ENCODE measurements at places on chromosomes 2 and 18.
A peak's percentile ranks its signal among the peaks of the same experiment; 100 is the strongest.

- no peak for DNase-seq
Measured at GRCh38 chr2:84204995-84205394, 254.1 kb downstream of the SUCLG1 start.

DNA sequence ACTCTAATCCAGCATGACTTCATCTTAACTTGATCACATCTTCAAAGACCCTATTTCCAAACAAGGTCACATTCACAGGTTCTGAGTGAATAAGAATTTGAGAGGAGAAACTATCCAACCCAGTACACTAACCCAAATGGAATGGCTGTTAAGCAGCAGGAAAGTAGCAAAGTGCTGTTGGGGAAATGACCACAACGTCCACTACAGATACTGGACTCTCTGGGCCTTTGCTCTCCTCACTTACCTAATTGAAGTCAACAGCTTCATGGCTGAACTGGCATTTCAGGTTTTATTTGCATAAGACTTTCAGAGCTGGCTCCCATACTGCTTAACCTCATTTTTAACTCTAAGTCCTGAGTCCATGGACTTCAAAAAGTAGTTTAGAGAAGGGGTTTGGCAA lies 38.0 kb upstream of the ACVR2A start:
- DNase-seq = no peak

GRCh38 chr2:181991171-181991885 lies 5.7 kb downstream of the PPP1R1C start:
- no peak for DNase-seq

DNA sequence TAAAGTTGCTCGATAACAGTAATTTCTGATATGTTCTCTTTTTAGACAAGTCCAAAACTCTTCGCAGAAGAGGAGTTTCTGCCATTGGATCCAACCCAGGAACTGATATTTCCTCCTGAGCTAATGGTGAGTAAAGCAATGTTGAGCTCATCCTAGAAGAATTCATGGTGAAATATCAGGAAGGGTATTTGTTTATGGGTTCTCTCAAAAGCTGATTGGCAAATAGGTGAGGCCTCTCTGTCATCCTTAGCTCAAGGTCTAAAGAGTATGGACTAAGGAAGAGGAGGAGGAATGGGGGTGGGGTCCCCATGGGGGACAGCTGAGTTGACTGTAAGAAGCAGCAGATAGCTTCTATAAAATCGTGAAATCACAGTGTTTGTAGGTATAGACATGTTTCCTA lies 18.2 kb downstream of the AOX1 start:
- peak; percentile 64 for DNase-seq

DNA sequence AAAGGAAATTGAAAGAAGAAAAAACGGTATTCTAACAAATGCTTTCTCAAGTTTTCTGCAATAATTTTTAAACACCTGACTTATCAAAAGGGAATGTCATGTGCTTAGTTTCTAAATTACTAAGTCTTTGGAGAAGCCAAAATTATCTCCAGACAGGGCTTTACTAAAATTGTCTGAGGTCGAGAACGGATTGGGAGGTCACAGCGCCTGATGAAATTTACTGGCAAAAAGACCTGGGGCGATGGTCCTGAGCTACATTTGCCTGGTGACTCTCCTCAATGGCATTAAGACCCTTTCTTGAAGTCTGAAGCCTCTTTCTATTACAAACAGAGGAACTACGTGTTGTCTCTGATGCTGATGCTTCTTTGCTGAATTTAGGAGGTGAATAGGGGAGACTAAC lies 291.8 kb upstream of the SESTD1 start:
- DNase-seq = no peak

DNA sequence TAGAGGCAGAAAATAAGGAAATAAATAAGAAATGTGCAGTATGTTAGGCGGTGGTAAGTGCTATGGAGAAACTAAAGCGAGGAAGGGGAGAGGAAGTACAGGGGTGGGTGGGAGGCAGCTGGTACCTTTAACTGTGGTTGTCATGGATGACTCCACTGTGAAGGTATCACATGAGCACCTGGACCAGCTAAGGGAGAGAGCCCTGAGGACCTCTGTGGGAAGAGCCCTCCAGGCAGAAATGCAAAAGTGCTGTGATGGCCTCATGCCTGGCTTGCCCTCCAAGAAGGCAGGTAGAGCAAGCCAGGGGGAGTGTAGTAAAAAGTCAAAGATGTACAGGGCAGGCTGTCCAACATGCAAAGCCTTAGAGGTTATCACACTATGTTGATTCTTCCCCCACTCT lies 17.9 kb downstream of the LYPD6 start:
- DNase-seq = no peak

DNA sequence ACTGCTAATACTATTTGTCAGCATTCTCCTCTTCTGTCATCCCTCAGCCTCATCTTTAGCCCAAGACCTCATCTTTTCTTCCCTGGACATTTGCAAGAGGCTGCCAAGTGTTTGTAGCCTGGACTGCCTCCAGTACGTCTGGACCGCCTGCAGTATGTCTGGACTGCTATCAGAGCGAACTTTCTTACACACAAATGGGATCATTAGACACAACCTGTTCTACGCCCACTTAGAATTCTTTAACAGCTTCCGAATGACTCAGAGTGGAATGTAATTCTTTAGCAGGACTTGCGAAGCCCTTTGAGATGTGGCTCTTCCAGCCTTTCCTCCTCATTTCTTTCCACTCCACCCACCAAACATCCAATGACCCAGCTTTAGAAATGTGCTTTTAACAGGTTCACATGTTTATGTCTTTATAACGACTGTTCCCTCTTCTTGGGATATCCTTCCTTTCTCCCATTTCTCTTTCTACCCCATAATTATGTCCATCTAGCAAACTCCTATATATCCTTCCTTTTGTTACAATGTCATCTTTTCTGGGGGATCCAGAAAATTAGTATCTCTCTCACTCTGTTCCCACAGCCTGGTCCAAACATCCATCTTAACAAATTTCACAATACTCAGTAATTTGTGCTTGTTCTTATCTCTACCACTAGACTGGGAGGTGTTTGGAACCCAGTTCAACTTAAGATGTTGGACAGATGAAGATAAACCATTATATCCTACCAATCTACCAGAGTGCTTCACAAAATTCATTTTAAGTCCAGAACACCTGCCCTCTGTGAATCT lies 171.3 kb upstream of the PGAP1 start:
- peak; percentile 29 for DNase-seq

GRCh38 chr2:234518986-234519642 lies 22.2 kb upstream of the ARL4C start:
- no peak for DNase-seq

- no peak for DNase-seq
Measured at GRCh38 chr2:222268311-222268990, 30.3 kb downstream of the PAX3 start.

- DNase-seq = no peak
Measured at GRCh38 chr18:39344487-39344886, 1778.9 kb upstream of the CELF4 start.

DNA sequence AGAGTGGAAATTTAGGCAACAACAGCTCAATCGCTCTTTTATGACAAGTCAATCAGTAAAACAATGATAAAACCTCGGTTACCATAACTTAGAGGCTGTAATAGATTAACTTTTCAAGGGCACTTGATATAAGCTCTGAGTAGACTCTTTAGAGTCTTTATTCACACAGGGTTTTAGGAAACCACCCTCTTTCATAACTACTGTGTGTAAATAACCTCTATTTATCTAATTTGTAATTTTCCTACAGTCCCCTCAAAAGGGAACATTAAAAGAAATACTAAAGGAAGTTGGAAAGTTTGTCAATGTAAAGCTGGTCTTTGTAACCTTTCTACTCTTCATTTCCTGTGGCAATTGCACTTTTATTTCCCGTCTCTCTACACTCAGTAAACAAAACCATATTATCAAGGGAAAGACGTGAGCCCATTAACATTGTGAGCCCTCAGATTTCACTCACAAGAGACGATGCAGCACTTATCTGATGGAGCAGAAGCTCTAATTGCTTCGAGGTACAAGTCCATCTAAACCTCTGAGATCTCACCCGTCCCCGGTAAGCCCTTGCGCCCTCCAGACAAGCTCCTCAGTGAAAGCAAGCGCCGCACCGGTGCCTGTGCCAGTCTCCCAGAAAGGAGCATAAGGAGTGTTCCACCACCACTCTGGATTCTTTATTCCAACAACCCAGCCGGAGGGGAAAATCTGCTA lies 1.1 kb upstream of the HOXD1 start:
- no peak for DNase-seq

DNA sequence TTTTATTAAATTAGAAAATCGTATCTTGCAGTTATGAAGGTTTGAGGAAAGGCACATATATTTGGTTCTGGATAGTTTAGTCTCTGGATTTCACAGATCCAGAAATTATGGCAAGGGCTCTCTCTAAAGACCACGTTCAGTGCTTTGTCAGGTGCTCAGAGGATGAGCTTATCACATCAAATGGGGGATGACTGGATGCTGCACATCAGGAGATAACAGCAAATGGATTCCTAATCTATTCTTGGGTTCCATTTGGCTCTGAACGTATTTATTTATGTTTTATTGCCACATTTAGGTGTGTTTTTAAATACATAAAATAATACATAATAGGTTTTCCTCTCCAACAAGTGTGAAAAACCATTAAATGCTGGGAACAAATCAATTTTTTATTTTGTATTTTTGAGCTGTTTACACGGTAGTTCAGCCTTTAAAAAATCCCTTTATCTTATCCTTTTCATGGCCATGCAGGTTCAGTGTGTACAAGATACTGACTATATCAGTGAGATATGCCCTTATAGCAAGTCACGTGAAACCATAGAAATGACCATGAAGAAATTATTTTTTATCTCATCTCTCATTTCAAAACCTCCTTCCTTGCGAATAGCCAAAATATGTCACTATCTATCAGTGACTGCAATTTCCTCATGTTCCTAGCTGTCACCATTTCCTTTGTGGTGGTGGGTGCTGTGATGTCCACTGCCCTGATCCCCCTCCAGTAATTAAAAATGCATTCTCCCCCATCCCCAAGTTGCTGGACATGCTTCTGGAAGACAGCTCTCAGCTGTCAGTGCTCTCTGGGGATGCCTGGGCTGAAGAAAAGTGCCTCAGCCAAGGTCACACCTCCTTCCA lies 25.9 kb upstream of the CXCR4 start:
- DNase-seq = no peak

- DNase-seq = no peak
Measured at GRCh38 chr18:76554547-76555222, 59.6 kb upstream of the ZNF516 start.

GRCh38 chr2:9690252-9690651 lies 59.5 kb upstream of the YWHAQ start:
- peak; percentile 64 for DNase-seq

DNA sequence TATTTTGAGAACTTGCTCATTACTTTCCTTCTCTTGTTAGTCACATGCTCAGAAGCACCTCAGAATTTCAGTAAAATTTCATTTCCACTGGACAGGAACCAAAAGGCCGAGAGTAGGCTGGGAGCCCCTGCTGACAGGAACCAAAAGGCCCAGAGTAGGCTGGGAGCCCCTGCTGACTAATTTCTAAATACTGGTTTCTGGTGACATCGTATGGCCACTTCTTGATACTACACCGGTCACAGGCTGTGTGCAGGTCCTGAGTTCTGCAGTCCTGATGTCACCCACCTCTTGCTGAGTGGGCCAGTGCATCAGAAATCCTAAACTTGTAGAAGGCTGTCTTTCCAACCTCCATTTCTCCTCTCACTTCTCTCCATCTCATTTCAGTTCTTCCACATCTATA lies 17.7 kb upstream of the EN1 start:
- peak; percentile 65 for DNase-seq

DNA sequence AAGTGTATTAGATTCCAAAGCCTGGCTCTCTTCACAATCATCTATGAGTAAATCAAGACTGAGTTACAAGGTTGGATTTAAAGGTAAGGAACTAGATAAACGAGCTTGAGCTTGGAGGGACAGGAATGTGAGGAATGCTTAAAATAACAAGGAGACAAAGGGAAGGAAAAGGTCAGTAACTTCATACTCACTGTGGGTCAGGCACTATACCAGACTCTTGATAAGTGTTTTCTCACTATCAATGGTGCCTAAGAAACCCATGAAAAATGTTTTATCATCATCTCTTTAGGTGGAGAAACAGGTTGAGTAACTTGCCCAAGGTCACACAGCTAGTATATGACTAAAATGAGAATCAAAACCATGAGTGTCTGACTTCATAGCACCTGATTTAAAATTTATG lies 212.1 kb downstream of the CDH2 start:
- no peak for DNase-seq

DNA sequence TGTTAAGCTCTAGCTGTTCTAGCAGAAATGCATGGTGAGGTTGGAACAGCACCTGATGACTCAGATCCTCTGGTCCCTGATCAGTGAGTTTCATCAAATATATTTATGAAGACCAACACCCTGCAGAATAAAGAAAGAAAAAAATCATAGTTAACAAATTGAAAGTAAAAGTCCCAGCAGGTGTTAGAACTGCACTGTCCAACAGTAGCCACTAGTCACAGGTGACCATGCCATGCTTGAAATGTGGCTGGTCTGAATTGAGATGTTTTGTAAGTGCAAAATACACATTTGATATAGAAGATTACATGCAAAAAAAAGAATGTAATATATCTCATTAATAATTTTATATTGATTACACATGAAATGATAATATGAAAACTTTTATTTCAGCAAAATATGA lies 1010.7 kb upstream of the ZEB2 start:
- DNase-seq = peak; percentile 3

DNA sequence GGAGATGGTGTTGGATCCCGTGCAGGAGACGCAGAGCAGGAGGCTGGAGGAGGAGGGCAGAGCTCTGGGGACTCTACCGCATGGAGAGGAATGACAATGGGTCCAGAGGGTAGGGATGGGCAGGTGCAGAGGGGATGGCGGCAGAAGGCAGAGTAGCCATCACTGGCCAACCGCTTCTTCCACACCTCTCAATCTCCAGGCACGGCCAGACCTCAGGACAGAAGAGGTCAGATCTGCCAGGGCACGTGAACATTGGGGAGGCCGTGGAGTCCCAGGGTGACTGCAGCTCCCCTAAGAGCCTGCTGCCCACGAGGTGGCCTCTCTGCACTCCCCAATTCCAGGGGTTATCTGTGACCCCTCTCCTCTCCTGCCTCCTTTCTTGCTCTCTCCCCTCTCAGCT lies 162.7 kb upstream of the HDAC4 start:
- DNase-seq = no peak

- no peak for DNase-seq
Measured at GRCh38 chr2:16005389-16005788, 65.0 kb downstream of the MYCN start.

All from MCF 10A (cell line).